Upper lobe of right lung (tissue), 1 donor: ENCODE measurements at places on chromosomes 13 and 19. TPM values are rescaled to one million over a fixed set of nuclear protein-coding genes. Genes with fewer than 3 reads are reported as not detected.

DNA sequence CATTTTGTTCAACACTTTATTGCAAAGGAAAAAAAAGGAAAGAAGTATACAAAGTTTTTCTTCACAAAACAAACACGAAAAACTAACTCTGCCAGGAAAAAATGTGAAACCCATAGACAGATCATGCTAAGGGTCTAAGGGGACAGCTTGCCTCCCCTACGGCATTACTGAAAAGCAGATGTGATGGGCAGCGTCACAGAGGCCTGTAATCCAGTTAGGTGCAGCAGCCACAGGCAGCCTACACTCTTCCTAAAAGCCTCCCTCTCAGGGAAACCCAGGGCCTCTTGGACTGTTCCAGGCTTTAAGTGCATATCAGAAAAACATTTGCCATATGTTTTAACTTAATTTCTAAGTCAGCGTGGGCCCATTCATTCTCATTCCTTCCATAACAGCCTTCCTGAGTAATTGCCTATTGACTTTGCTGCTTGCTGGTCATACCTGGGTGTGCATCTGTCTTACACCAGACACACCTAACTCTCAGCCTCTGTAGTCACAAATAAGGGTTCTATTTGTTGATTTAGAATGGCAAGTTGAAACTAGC lies 135.7 kb upstream of the SERP2 start:
- peak overlapping the region; percentile 77 for H3K27ac ChIP-seq
- no peak for DNase-seq
- no peaks in the 10 kb centered on the region for H3K27me3 ChIP-seq
- no peak overlapping the region for H3K4me3 ChIP-seq
- no peaks in the 10 kb centered on the region for H3K36me3 ChIP-seq

- no peaks in the 10 kb centered on the region for H3K4me1 ChIP-seq
- DNase-seq: no peak
- no peak overlapping the region for H3K4me3 ChIP-seq
- no peaks in the 10 kb centered on the region for H3K36me3 ChIP-seq
Measured at GRCh38 chr13:101150998-101151397, 265.3 kb downstream of the NALCN start.

DNA sequence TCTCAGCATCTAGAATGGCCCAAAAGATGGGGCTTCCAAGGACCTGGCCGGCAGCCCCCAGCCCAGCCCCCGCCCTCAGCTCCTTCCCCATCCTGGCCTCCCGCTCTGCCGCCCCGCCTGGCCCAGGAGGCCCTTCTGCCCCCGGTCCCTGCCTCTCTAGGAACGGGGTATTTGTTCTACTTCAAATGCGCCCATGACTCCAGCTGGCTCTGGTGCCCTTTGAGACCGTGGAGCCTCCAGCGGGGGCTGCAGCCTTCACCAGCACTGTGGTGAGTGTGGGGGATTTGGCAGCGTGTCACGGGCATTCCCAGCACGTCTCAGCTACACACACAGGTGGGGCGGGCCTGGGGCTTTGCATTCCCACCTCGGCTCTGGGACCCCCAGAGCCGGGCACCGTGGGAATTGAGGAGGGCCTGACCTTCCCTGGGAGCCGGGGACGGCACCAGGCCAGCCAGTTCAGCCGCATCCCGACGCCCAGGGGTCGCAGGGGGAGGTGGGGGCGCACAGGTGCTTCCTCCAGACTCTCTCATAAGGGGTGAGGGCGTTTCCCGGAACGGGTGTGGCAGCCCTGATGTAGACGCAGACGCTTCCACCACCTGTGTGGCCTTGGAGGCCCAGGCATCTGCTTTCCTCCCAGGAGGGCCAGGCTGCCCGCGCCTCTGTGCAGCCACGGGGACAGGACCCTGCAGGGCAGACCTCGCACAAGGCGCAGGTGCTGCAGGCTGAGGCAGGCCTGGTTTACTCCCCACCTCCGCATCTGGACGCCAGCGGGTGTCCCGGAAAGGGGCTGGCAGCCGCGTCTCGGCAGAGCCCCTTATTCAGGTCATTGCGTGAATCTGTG lies 947 bp downstream of the ATP4B start:
- no peaks in the 10 kb centered on the region for H3K4me1 ChIP-seq
- no peaks in the 10 kb centered on the region for H3K36me3 ChIP-seq
- no peak overlapping the region for H3K27ac ChIP-seq
- H3K27me3 ChIP-seq: no peaks in the 10 kb centered on the region

DNA sequence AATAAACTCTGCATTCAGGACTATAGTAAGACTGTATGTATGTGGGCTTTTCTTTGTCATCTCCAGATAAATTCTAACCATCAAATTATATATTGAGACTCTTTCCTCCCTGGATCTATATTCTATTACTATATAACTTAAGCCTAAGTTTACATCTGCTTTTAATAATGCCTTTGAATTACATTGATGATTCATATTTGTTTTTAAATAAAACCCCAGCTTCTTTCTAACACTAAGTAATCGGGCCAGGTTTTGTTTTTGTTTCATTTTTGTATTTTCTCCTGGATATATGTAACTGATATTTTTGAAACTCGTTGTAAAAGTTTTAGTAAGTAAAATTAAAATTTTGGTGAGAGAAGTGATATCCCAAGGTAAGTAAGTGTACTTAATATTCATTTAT lies 1599.1 kb downstream of the PCDH9 start:
- no peak for DNase-seq
- no peaks in the 10 kb centered on the region for H3K36me3 ChIP-seq

DNA sequence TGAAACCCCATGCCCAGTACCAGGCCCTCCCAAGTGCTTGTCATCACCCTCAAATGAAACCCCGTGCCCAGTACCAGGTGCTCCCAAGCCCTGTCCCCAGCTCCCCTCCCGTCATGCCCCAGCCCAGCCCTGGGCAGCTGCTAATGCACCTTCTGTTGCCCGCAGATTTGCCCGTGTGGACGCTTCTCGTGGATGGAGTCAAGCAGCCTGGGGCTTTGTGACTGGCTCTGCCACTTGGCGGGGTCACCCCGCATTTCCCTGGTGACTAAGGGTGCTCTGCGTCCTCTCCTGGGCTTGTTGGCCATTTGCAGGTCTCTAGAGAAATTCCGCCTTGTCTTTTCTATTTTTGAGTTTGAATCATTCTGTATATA lies 82.7 kb downstream of the ATP11A start:
- H3K36me3 ChIP-seq: no peaks in the 10 kb centered on the region
- H3K27me3 ChIP-seq: no peaks in the 10 kb centered on the region
- peaks cover 50% of the 10 kb centered on the region for H3K4me1 ChIP-seq
- no peak overlapping the region for H3K27ac ChIP-seq

- no peaks in the 10 kb centered on the region for H3K4me1 ChIP-seq
- no peak for DNase-seq
- no peak overlapping the region for H3K4me3 ChIP-seq
- no peaks in the 10 kb centered on the region for H3K36me3 ChIP-seq
Measured at GRCh38 chr19:5822181-5822844, 17.2 kb downstream of the FUT6 start.

GRCh38 chr19:17125728-17126677 lies 50.4 kb downstream of the MYO9B start:
- H3K27ac ChIP-seq: peak overlapping the region; percentile 60
- no peak overlapping the region for H3K4me3 ChIP-seq
- H3K27me3 ChIP-seq: no peaks in the 10 kb centered on the region
- H3K36me3 ChIP-seq: no peaks in the 10 kb centered on the region
- peaks cover 21% of the 10 kb centered on the region for H3K4me1 ChIP-seq
- DNase-seq: peak; percentile 86

GRCh38 chr13:112342841-112343361 lies 33.3 kb upstream of the SPACA7 start:
- H3K27ac ChIP-seq: no peak overlapping the region
- H3K4me3 ChIP-seq: no peak overlapping the region
- H3K27me3 ChIP-seq: peaks cover 55% of the 10 kb centered on the region
- no peaks in the 10 kb centered on the region for H3K4me1 ChIP-seq
- no peaks in the 10 kb centered on the region for H3K36me3 ChIP-seq
- DNase-seq: no peak

DNA sequence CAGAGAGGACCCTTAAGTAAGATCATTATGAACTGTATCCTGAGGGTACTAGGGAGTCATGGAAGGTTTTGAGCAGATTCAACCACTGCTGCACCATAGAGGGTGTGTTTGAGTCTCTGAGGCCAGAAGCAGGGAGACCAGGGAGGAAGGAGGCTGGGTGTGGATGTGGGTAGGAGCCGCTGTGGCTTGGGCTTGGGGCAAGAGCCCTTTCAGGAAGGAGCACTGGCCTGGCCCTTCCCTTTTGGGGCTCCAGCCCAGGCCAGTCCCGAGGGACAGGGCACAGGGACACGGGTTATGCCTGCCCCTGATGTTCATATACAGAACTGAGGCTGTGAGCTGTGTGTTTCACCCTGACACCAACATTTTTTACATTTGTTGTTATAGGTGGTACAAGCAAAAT lies 7.2 kb downstream of the CIC start:
- H3K27ac ChIP-seq: peak overlapping the region; percentile 15
- DNase-seq: no peak
- H3K27me3 ChIP-seq: no peaks in the 10 kb centered on the region

The OR7G2 gene
- total RNA-seq: not detected

The KLF1 gene
- not detected for total RNA-seq

The DHDH gene
- total RNA-seq: 3.0 TPM

The FGF9 gene
- total RNA-seq: 2.7 TPM

The SETDB2 gene
- total RNA-seq: 18.1 TPM

The NLRP9 gene
- not detected for total RNA-seq

The ARRDC5 gene
- not detected for total RNA-seq

The IER2 gene
- total RNA-seq: 104 TPM

The MCF2L gene
- total RNA-seq: 69.7 TPM
